ENCODE measurements at places on chromosomes 2 and 18.

DNA sequence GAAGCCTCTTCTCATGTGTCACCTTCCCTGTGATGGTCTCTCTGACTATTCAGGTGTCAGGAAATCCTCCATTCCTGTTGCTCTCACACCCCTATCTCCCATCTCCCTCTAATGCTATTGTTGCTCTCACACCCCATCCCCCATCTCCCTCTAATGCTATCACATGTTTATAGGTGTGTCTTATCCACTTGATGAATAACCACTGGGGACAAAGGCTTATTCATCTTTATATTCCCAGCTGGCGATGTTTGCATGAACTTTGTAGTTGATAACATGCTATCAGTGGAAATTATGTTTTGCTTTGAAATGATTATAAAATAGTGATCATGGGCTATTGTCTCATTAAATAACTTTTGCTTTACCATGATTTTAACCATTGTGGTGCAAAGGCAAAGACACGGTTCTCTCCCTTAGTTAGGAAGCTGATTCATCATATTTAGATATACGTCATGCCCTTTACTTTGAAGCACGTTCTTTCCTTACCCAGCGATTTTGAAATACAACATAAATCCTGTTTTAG, 220.5 kb downstream of the PMAIP1 start:
- no peak for DNase-seq

DNA sequence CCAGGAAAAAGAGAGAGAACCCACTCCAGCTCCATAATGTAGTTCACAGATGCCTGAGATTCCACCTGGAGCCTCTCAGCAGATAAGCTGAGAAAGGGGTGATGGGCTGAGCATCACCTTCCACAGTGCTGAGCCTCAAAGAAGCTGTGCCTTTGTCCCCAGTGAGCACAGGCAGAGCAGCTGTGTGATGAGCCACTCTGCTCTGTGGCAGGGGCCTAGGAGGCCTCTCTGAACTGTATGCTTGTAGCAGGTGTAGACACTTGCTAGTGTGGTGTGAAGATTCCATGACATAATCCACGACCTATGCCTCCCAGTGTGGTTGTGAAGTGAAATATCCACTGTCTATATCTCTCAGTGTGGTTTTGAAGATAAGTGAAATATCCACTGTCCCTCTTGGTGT, 70.4 kb upstream of the MGAT4A start:
- DNase-seq, result no peak

DNA sequence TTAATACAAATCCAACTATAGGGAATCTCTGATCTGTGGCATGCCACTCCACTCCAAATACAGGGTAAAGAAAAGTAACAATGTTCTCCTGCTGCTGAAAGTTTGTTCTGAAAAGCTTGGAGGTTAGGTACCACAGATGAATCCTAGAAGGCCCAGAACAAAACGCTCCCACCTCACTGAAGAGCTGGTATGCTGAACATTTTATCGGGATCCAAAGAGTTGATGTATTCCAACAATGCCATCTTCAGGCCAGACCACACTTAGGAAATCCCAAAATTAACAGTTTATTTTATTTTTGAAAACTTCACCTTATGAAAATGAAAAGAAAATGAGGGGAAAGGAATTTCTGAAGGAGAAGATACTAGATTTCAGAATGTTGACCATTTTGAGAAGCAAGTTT, 145.1 kb upstream of the CDH19 start:
- no peak for DNase-seq

DNA sequence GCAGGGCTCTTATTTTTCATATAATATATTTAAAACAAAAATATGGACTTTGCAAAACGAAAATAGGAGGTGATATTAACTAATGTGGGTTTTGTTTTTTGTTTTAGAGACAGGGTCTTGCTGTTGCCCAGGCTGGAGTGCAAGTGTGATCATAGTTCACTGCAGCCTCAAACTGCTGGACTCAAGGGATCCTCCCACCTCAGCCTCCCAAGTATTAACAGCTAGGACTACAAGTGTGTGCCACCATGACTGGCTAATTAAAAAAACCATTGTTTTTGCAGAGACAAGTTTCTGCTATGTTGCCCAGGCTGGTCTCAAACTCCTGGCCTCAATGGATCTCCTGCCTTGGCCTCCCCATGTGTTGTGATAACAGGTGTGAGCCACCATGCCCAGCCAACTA, 70.4 kb upstream of the FZD5 start:
- no peak for DNase-seq

GRCh38 chr2:170492010-170492409, 223.1 kb upstream of the SP5 start:
- no peak for DNase-seq

DNA sequence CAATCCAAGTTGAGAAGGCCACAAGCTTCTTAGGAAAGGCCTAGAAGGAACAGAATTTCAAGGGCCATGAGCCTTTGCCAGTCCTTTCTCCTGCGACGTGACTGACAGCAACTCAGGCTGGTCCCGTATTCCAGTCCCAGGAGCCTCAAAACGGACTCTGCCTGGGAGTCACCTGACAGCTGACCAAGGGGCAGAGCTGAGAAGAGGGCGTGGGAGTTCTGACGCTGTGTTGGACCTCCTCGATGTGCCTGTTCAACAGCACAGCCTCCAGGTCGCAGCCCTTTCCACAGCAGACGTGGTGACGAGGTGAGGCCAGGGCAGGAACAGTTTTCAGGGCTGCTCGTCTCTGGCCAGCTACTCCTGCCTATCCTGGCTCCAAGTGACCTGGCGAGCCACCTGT, 37.6 kb downstream of the CENPO start:
- no peak for DNase-seq

DNA sequence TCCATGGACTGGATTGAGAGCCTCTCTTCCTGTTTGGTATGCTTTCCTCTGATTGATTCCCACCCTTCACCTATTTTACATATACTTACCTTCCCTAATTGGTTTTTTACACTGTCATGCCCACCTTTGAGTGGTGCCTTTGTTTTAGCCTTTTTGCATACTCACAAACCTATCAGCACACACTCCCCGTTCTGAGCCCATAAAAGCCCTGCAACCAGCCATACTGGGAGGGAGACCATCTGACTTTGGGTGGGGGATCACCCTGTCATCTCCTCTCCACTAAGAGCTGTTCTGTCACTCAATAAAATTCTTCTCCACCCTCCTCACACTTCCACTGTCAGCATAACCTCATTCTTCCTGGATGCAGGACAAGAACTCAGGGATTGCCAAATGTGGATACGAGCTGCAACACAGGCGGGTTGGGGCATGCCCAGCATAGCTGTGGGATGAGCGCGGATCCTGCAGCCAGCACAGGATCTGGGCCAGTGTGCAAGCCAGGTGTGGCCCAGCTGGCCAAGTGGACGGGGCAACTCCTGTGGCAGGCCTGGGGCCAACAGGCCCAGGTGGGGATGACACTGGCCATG, 9.4 kb upstream of the MOB1A start:
- no peak for DNase-seq

- DNase-seq, result no peak
Measured at GRCh38 chr18:8254654-8255053, 354.6 kb upstream of the RAB12 start.

GRCh38 chr2:20125616-20126015, 74.2 kb upstream of the LAPTM4A start:
- DNase-seq, result no peak

DNA sequence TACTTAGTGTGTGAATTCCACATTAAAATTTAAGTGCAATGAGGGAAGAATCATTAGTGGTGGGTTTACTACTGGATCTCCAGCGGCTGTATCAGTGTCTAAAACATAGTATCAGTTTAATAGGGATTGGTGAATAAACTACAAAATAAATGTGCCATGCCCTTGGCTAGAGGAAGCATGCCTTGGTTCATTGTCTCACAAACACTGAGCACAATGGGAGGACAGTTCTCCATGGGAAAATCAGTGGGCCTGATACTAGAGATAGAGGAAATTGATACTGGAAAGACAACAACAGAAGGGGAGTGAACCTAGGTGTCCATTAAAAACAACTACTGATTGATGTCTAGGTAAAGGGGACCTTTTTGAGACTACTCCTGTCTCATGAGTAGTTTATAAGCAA, 971.6 kb downstream of the SUCLG1 start:
- DNase-seq, result no peak

DNA sequence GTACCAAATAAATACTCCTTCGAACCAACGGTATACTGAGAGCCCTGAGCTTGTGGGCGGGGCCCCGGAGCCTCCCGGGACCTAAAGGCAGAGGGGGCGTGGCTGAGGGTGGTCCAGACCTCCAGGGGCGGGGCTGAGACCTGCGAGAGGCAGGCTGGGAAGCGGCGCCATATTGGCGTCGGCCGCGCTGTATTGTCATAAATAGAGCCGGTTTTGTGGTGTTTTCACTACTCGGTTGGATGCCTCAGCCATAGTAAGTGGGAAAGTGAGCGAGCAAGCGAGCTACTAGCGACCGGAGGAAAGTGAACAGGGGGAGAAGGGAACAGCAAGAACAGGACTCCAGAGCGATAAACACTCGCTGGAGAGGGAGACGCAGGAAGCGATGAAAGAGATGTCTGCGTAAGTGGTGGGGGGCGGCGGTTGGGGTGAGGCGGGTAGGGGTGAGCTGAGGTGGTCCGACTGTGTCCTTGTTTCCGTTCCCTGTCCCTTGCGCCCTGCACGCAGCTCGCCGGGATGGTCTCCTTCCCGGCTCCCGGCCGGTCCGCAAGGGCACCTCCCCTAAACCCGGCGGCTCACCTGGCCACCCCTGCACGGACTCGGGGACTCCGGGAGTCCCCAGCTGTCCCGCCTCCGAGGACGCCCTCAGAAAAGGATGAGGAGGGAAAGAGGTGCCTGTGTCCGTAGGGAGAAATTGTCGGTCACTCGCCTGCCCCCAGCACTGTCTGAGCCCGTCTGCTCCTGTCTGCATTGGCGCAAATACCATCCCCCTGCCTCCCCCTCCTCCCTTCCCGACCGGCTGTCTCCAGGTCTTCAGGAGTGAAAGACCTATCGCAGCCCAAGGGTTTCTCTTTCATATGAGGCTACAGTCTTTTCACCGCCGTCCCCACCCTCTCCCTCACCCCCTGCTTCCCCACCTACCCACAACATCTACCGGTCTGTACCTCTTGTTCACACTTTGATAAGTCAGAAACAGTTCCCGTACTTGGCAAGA, at the start of gene PAPOLG:
TSS of gene PAPOLG (plus strand) at position 172 of the 991 bp plus-strand sequence. CDS start at position 383, 211 bp downstream.
- DNase-seq, result peak; percentile 98

DNA sequence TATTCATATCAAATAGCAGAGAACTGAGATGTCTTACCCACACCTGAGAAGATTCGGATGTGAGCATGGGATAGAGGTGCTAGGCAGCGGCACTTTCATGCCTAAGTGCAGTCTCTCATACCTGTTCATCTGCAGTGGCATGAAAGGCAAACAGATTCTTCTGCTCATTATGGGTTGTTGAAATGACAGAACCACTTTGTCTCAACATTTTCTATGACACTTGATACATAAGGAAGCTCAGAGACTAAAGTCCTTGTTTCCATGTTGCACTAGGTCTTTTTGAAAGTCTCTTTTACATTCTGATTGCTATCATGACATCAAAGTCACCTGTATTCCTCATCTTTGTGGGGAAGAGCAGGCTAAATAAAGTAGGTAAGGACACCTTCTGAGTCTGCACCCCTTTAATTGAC, 8.0 kb upstream of the SCN1A start:
- DNase-seq, result no peak

DNA sequence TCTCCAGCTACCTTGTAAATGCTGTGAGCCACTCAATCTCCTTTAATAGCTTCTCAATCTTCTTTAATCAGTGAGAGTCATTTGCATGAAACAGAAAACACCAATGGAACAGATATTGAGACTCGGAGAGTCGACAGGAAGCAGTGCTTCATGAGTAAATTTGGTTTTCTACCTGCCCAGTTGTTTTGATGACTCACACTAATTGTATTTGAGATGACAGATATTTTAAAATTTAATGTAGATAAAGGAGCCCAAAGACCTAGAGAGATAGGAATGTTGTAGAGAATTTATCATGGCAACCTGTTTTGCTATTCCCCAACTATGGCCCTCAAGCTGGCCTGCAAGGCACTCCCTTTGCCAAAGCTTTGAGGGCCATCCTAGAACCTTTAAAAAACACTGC, 119.1 kb downstream of the CDC42EP3 start:
- DNase-seq, result no peak

DNA sequence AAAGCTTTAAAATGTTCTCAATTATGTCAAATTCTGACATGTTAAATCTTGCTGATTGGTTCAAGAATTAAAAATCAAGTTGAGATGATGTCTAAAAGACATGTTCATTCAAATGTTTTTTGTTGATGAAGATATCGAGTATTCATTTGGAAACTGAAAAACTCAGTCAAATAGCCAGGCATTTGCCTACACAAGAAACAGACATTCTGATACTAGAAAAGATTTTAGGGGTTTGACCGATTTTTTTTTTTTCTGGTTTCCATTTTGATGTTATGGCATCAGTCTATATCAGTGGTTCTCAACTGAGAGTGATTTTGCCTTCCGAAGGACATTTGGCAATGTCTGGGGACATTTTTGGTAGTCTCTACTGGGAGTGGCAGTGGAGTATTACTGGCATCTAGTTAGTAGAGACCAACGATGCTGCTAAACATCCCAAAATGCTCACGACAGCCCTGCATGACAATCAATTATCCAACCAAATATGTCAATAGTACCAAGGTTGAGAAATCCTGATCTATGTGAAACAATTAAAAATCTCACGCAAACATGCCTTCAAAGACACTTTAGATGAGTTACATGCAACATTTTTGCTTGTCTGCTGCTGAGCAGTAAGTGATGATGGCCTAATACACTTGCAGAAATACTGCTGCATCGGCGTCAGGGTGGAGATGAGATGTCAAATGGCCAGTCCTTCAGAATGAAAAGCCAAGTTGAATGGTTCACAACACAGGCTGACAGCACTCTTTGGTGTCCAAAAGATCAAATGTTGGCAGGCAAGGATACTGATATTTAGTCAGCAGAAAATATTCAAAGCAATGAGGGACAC, 12.5 kb downstream of the RASGRP3 start:
- DNase-seq, result no peak

DNA sequence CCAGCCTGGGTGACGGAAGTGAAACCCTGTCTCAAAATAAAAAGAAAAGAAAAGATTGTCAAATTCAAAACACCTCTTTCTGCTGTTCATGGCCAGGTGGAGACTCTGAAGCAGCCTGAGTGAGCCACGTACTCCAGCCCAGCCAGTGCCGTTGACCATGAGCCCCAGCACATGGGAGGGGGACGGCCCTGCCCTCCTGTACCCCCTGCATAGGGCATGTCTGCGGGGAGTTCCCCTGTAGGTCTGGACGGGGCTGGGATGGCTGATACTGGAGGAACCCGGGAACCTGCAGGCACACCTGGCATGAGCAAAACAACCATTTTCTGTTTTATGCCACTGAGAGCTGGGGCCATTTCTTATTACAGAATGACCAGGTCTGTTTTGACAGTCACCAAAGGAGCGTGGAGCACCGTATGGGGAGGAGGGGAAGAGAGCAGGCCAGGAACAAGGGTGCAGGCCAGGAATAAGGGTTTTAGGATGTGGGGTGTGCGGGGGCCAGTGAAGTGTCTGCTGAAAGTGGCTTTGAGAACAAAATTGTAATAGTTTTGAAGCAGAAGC, 30.1 kb downstream of the TMEM18 start:
- no peak for DNase-seq

Data from activated naive CD4-positive, alpha-beta T cell treated with anti-CD3 and anti-CD28 coated beads, Interleukin-2, amount 10 ng/mL, durations not matched to agents 7 days and 5 days (primary cell).